ENCODE measurements at places on chromosomes 13 and 19.

DNA sequence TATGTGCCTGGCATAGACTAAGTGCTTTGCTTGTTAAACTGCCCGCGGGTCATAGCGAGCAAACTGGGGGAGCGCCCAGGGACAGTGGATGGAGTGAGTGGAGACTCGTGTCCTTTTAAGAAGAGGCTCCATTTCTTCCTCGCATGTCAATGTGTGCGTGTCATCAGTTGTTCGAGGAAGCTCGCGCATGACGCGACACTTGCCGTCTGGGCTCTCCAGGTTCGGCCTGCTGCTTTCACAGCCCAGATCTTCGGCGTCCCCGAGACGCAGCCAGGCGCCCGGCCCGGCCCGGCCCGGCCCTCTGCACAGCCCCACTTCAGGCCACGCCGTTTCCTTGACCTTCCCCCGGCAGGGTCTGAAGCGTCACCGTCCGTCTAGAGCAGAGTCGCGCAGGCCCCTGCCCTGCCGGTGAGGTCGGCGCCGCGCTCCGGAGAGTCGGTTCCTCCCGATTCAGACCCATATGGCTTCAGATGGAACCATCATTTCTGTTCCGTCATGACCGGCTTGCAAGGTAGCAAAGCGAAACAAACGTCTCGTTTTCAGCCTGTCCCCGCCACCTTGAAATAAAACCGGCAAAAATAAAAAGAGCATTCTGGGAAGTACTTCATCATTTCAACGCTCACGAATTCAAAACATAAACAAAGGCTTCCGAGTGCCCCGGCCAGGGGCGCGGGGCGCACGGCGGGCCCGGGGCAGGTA, 599 bp upstream of the ARHGEF7 start:
- DNase-seq, result peak; percentile 26

DNA sequence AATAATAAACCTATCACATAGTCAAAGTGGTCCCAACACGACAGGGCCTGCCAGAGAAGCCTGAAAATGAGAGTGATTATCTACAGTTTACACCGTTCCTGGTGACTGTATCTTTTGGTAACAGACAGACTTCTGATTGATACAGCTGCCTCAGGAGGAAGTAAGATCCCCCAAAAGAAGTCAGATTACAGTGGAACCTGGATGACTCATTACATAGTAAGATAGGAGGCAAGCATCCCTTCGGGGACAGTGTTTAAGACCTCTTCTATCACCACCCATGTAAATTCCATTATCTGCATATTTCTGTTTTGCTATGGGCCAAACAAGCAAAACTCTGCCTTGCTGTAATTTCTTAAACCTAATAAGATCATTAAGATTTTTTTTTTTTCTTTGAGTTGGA, 44.0 kb upstream of the FLT1 start:
- DNase-seq, result no peak

DNA sequence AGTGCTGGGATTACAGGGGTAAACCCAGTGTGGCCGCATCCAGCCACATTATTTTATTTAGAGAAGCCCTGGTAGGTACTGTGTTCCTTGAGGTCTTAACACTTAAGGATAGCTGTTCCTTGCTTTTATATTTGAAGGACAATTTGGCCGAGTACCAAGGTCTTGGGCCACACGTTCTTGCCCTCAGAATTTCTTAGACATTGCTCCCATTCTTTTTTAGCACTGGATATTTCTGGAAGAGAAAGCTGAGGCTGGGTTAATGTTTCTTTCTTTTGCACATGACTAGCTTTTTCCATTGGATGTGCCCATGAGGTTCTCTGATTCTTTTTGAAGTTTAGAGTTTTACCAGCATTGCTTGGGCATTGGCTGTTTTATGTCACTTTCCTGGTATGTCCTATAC, 5.5 kb upstream of the RNF113B start:
- DNase-seq, result no peak

DNA sequence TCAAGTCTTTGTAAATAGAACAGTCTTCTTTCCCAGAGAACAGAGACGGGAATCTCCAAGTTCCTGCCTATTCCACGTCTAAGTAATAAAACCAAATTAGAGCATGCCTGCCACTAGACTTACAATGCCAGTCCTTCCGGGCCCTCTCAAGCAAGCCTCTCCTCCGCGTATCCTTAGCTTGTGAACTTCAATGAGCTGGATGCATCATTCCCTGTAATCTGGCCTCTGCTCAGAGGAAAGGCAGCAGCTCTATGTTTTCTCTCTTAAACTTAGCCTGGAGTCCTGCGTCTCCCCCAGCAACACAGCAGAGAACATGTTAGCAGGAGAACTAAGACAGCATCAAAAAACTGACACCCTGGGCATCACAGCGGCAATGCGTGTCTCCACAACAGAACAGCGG, 8.2 kb downstream of the NALCN start:
- no peak for DNase-seq

GRCh38 chr19:4455719-4456475, 1.7 kb downstream of the UBXN6 start:
- DNase-seq, result no peak

DNA sequence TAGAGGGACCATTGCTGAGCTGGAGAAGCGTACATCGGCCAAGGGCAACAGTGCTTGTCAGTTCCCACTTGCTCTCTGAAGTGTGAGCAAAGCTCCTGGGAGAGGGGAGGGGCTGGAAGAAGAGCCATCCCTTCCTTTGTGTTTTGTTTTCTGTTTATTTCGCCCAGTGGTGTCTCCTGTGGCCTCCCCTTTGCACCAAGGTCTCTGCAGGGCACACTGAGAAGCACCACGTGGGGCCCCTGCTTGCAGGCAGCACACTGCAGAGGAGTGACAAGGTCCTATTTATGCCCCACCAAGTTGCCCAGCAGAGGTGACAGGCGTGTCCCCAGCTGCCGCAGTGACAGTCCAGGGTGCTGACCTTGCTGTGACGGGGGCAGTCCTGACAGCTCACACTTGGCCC, 24.0 kb downstream of the GRIN2D start:
- no peak for DNase-seq

DNA sequence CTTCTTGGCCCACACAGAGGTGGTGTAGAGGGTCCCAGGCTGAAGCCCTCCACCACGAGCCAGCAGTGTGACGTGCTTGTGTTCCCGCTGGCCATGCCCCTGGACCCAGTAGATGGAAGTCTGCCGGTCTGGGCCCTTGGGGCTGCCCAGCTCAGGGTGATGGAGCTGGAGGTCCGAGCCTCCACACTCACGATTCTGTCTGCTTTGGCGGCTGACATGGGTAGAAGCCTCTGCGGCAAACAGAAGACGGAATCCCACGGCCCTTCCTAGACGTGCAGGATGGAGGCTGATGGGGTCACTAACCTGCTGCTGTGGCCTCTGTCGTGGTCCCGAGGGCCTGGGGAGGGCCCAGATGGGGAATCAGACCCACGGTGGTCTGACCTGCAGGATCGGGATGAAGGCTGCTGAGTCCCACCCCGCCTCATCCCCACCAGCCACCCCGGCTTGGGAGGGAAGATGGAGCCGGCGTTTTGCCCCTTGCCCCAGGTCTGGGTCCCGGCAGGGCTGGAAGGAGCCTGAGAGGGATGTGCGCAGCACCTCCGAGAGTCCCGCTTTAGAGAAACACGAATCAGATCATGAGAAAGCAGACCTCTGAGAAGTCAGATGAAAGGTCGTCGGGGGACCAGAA, 4.4 kb downstream of the TMEM86B start:
- DNase-seq, result no peak

DNA sequence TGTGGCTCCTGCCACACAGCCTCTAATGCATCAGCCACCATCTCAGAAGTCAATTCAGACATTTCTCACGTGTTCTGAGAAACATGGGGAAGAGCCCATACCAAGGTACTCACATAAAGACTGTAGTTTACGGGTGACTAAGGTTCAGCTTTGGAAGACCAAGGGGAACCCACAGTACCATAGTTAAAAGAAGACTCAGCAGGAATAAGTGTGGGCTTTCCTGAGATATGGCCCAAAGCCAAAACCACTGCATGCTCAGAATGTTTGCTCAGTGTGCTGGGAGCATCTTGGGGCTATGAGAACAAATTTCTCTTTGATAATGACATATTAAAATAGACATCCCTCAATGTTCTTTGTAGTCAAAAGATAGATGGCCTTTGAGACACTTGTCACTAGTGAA, 283.8 kb downstream of the DCT start:
- no peak for DNase-seq

DNA sequence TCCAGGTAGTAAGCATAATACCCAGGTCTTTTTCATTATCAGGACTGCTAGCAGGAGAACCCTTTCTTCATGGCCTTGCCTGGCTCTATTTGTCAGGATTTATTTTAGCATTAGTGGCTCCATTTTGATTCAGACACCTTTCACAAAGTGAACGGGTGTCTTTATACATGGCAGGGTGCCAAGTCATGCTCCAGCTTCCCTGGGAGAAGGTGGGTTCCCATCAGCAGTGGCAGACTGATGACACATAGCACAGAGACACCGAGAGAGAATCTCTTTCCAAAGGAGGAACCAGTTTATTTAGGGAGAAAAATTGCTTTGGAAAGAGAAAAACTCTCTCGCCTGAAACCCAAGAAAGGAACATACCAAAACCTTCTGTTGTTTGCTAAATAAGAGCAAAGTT, 135.3 kb upstream of the TMTC4 start:
- no peak for DNase-seq

GRCh38 chr19:50968716-50969412, 527 bp downstream of the KLK6 start:
- no peak for DNase-seq
